Fibroblast of skin of left quadriceps (primary cell): ENCODE measurements at places on chromosomes 16 and 17.
A peak's percentile ranks its signal among the peaks of the same experiment; 100 is the strongest.

DNA sequence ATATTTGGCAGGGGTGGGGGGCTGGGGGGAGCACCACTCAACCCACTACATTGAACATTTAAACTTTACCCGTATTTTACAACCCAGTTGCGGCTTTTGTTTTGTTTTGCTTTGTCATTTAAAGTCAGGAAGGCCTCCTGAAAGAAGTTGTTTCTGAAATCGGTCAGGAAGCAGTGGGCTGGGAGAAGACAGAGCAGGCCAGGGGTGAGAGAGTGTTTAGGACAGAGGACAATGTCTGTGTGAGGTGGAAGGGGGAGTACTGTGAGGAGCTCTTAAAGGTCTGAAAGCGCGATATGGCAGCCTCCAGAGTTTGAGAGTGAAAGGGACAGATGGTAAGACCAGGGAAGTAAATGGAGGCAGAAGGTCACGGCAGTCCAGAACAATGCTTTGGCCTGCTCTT is 6.1 kb upstream of the WFIKKN2 start:
- DNase-seq, result no peak

GRCh38 chr16:78118469-78119025 is 19.1 kb downstream of the WWOX start:
- DNase-seq, result no peak

DNA sequence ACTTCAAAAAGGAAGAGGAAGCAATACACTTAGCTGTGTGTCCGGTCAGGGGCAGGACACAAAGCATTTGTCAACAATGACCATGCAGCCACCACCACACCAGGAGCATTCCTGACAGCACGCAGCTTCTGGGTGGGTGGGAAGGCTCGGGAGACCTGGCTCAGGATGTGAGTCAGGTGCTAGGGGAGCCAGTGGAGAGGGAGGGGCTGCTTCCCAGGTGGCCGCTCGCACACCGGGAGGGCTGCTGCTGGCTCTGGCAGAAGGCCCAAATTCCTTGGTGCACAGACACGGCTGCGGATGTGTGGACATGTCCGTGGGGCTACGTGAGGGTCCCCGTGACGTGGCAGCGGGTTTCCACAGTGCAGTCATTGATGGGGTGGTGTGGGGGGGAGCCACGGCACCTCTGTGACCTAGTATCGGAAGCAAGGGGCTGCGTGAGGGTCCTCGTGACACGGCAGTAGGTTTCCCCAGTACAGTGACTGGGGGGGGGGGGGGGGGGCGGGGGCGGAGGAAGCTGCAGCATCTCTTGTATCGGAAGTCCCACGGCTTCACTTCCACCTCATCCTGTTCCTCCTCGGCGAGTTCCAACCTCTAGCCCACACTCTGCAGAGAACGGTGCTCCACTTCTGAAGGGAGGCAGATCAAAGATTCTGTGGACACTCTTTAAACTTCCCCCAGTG is 112.8 kb downstream of the ZNF778 start:
- no peak for DNase-seq

DNA sequence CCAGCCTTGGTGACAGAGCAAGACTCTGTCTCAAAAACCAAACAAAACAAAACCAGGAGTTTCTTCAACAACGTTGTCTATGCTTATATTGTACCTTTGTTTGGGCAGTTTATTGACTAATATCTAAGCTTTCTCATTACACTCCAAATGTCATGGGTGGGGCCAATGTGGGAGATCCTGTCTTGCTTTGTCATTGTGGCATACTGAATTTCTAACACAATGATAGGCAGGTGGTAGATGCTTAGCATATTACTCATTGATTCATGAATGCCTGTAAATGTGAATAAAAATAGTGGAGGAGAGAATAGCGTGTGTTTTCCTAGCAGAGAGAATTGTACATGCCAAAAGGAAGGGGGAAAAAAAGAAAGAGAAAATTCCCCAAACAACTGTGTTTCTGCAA is 802.5 kb upstream of the EEF2KMT start:
- DNase-seq, result no peak

- no peak for DNase-seq
These were observed 1972.6 kb downstream of the TP53TG3F start for GRCh38 chr16:35431829-35432663.

DNA sequence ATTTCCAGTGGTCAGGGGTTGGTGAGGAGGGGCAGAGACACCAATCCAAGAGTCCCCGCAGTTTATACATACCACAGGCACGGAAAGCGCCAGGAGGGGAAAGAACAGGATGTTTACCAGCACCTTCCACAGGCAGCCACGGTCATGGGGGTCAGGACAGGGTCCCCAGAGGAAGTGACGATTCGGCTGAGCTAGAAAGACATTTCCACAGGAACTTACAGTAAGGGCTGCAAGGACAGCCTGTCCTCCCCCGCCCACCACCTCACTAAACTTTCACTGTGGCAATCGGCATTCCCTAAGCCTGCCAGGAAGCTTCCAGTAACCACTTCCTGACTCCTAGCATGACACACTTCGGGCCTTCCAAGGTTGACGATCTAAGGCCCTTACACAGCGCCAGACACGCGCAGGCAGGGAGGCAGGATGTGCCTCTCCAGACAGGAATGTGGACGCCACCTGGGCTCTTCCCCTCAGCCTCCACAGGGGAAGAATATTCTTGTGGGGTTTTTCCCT is 1.2 kb upstream of the MT2A start:
- DNase-seq, result peak; percentile 94

DNA sequence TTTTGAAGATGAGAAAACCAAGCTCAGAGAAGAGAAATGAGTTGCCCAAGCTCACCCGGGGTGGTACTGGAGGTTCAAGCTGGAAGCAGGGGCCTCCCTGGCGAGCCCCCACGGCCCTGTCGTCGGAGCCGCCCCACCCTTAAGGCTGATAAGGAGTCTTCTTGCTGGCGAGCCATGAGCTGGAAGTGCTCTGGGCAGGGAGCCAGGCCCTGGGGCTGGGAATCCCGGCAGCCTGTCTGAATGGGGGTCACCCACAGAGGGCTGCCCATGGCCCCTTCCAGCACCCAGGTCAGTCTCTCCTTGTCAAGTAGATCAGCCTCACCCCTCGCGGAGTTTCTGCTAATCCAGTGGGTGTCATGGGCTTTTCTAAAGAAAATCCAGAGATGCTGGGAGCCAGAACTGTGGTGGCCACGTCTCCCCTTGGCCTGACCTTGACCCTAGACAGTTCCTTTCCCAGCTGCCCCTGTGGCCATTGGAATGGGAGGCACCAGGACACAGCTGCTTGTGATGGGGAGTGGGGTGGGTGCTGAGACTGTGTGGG is 1.2 kb upstream of the P2RX1 start:
- no peak for DNase-seq

GRCh38 chr17:54882371-54882770 is 18.3 kb upstream of the TOM1L1 start:
- no peak for DNase-seq

DNA sequence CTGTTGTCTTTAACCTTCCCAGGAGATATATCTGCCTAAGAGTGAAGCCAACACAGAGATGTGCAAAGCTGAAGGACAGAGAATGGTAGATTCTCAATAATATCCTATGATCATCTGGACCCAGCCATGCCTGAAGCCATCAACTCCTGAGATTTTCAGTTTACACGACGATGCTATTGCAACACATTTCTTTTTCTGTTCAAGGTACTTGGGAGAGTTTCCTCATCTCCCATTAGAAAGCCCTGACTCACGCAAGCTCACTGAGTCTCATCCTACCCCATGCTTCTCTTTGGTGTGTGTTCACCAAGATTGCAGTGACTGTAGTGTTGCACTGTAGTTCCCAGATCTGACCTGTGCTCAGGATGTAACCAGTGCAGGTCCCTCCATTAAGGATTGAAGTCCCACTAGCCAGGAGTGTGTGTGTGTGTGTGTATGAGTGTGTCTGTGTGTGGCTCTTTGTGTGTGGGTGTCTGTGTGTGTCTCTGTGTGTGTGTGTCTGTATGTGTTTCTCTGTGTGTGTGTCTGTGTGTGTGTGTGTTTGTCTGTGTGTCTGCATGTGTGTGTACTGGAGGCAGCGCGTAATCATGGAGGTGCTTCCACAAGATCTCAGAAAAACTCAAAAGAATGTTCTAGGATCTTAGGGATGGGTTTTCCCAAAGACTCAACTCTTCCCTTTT is 15.5 kb downstream of the CES1 start:
- DNase-seq, result no peak

GRCh38 chr17:1940810-1941185 is 84.3 kb downstream of the RTN4RL1 start:
- no peak for DNase-seq

- DNase-seq, result no peak
These were observed 491 bp downstream of the GAS7 start for GRCh38 chr17:10197721-10198508.

- DNase-seq, result no peak
These were observed 18.9 kb downstream of the GNGT2 start for GRCh38 chr17:49191409-49191916.

DNA sequence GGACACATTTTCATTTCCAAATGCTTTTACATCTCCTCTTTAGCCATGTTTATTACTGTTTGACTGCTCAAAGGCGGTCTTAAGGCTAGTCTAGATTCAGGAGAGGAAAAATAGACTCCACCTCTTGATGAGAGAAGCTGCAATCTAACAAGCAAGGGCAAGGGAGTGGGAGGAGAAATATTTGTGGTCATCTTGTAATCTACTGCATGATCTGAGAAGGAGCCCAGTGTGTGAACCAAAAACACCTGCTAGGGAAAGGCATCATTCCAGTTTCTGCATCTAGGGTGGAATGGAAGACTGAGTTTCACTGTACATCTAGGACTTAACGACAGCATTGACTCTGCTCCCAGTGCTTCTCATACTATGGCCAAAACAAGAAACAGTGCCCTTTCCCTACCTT is 232.2 kb upstream of the HS3ST3A1 start:
- no peak for DNase-seq

- DNase-seq, result no peak
These were observed 1.0 kb downstream of the BCL7C start for GRCh38 chr16:30892670-30893416.

- DNase-seq, result no peak
These were observed 113.4 kb downstream of the ENGASE start for GRCh38 chr17:79188048-79188447.

DNA sequence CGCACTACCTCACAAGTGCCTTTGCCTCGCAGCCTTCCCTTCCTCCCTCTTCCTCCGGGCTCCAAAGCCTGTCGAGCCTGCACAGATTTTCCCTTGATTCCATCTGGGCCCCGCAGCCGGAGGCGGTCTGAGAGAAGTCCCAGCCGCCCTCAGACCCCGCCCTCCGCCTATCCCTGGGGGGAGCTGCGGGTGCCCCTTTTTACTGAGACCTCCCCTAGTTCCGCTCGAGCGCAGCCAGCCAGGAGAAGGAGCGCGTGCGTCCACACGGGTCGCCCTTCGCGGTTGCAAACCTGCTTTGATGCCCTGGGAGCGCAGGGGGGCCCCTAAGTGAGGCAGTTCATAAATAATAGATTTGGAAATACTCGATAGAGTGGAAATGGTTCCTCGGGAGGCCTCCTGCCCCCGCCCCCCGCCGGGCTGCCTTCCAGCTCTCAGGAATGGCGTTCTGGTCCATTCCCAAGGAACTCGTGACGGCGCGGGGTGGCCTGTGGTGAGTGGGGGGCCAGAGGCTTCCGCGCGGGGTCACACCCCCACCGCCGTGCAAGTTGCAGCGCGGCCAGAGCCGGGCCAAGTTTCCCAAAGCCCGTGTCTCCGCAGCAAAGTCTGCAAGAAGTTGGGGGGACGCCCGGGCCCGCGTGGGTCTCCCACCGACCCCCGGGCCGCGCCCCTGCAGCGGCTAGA is 610 bp downstream of the C16orf74 start:
- no peak for DNase-seq

DNA sequence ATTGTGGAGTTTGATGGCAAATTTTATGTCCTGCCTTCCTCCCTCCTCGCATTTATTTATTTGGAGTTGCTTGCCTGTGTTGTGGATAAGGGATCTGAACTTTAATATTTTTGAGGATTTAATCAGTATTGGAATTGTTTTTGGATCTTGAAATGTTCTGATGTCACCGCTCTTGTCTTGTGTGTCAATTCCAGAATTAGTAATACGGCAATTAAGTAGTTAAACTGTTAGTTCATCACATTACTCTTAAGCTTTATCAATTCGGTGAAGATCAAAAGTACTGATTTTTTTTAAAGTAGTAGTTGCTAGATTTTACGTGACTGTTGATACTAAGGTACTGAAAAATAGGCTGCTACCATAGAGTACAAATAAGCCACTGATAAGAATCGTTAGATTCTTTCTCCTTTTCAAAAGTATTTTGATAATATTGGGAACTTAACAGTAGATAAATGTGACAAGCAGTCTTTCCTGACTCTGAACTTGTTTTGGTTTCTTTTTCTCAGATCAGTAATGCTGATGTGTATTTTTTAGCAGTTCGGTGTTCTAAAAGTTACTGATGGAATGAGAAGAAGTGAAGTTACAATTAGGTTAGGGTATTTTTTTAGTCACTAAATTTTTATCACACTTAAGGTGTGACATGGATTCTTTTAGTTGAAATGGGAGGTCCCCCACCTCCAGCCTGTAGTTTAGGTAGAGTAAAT is 2.0 kb downstream of the RBBP6 start:
- DNase-seq, result no peak

GRCh38 chr16:3327514-3327913 is 22.2 kb downstream of the ZNF75A start:
- DNase-seq, result no peak

- no peak for DNase-seq
These were observed 37.1 kb upstream of the AMZ2 start for GRCh38 chr17:68210570-68211315.

GRCh38 chr17:55536205-55536604 is 25.0 kb upstream of the SMIM36 start:
- no peak for DNase-seq

DNA sequence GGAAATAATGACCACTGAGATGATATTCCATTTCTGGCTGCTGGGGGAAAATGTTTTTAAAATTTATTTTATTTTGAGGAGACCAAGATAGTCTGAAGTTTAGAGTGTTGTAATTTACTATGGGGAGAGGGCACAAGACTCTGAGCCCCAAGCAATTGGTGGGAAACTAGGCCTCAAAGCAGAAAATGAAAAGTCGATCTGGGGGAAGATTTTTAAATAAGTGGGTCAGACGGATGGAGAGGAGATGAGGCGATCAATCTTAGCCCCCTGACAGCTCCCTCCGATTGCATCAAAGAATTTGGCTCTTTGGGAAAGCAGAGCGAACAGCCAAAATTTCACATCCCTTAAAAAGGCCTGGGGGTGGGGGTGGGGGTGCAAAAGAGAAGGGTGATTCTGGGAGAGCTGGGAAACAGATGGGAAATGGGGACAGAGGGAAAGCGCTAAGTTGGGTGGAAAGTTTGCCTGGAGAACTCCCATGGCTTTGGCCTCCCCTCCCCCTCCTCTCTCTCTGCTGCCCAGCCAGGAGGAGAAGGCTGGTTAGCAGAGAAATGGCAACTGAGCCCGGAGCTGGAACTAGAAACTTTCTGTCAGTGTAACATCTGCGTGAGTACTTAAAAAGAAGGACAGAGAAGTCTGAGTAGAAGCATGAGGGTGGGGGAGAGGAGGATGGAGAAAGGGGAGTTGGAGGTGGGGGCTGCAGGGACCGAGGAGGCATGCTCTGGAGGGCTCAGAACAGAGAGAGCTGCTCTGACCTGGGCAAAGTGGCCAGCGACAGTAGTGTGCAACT is 1.4 kb upstream of the HOXB2 start:
- DNase-seq, result no peak

- DNase-seq, result no peak
These were observed 14.0 kb downstream of the COPZ2 start for GRCh38 chr17:48023400-48024148.

- DNase-seq, result no peak
These were observed 29.4 kb upstream of the POLR3E start for GRCh38 chr16:22267764-22268163.

- DNase-seq, result peak; percentile 64
These were observed 58.3 kb downstream of the SREBF1 start for GRCh38 chr17:17778308-17779014.
